Prostate gland (tissue), 2 donors: ENCODE measurements at places on chromosomes 12 and 14. TPM values are rescaled to one million over a fixed set of nuclear protein-coding genes. Genes with fewer than 3 reads are reported as not detected.

The OR6S1 gene
- total RNA-seq: not detected

The NPFF gene
- total RNA-seq: not detected

DNA sequence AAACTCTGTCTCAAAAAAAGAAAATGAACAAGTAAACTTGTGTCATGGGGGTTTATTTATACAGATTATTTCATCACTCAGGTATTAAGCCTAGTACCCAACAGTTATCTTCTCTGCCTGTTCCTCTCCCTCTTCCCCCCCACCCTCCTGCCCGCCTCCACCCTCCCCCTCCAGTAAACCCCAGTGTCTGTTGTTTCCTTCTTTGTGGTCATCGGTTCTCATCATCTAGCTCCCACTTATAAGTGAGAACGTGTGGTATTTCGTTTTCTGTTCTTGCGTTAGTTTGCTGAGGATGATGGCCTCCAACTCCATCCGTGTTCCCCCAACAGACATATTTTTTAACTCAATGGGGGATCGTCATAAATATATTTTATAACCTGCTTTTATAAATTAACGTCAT lies 12.3 kb downstream of the IL31 start:
- no peak for DNase-seq

The TAS2R20 gene
- total RNA-seq: 1.2 TPM

GRCh38 chr12:88993651-88994050 lies 358.6 kb downstream of the DUSP6 start:
- peak; percentile 5 for DNase-seq

The TMEM63C gene
- 2.0 TPM for total RNA-seq

The MRPL52 gene
- 54.5 TPM for total RNA-seq

GRCh38 chr14:55897031-55897430 lies 221.2 kb upstream of the PELI2 start:
- no peak for DNase-seq

The CACNA2D4 gene
- 9.4 TPM for total RNA-seq

DNA sequence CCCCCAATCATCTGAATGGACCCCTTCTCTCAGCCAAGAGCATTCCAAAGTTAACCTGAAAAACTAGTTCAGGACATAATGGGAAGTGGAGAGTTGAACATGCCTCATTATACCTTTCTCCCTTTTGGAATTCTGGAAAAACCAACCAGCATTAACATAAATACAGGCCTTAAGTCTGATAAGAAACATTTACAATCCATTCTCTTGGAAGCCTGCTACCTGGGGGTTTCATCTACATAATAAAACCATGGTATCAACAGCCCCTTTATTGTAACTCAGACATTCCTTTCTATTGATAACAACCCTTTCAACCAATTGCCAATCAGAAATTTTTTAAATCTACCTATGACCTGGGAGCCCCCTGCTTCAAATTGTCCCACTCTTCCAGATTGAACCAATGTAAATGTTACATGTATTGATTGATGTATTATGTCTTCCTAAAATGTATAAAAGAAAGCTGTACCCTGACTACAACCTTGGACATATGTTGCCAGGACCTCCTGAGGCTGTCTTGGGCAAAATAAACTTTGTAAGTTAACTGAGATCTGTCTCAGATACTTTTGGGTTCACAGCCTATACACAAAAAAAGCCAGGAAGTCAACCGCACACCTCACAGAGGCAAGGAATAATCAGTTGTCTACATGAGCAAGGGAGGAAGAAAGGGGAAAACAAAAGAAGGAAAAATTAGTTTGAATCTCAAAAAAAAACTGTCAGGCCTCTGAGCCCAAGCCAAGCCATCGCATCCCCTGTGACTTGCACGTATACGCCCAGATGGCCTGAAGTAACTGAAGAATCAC lies 17.6 kb upstream of the SSTR1 start:
- no peak for DNase-seq

- no peak for DNase-seq
Observed at GRCh38 chr12:30905463-30906009, 21.0 kb upstream of the TSPAN11 start.

DNA sequence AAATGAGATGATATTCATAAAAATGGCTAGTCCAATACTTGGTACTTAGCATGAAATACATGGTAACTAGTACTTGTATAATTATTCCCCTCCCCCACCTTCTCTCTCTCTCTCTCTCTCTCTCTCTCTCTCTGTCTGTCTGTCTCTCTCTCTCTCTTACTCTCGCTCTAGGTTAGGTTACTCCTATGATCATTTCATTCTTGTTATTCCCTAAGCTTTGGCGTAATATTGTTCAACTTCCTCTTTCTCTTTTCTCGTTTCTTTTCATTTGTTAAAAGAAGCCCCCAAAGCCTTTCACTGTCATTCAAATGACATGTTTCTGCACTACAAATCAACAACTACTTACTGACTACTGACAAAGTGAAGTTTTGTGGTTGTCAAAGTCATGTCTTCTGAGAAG lies 89.8 kb downstream of the GRIP1 start:
- DNase-seq: no peak

- DNase-seq: no peak
Observed at GRCh38 chr14:101195309-101195901, 291.9 kb upstream of the RTL1 start.

The MYH6 gene
- total RNA-seq: 3.1 TPM

- DNase-seq: no peak
Observed at GRCh38 chr12:32467959-32468863, 68.9 kb downstream of the FGD4 start.

The FBXO21 gene
- total RNA-seq: 412 TPM

The PPP4R4 gene
- 0.32 TPM for total RNA-seq

DNA sequence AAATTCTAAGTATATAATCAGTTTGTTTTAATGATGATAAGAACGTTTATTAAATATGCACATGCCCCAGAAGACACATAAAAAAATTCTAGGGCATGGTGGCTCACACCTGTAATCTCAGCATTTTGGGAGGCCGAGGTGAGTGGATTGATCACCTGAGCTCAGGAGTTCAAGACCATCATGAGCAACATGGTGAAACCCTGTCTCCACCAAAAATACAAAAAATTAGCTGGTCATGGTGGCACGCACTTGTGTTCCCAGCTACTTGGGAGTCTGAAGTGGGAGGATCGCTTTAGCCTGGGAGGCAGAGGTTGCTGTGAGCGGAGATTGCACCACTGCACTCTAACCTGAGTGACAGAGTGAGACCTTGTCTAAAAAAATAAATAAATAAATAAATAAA lies 4.0 kb downstream of the CD69 start:
- DNase-seq: no peak

The OR4E2 gene
- not detected for total RNA-seq

DNA sequence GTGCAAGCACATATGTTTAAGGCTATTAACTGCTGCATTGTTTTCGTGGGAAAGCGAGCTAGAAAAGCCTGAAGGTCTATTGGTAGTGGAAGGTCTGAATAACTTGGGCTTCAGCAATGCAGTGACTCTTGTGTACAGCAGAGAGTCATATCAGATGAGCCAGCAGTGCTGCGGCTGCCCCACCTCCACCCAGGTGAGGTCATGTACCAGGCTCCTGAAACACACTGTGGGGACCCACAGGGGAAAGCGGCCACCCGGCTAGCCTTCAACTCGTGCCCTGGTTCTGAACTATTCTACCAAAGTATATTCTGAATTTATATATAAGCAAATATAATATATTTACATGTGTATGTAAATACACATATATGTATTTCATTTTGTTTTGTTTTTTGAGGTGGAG lies 12.7 kb upstream of the RAN start:
- DNase-seq: no peak

- no peak for DNase-seq
Observed at GRCh38 chr14:35365130-35366055, 39.2 kb downstream of the NFKBIA start.

DNA sequence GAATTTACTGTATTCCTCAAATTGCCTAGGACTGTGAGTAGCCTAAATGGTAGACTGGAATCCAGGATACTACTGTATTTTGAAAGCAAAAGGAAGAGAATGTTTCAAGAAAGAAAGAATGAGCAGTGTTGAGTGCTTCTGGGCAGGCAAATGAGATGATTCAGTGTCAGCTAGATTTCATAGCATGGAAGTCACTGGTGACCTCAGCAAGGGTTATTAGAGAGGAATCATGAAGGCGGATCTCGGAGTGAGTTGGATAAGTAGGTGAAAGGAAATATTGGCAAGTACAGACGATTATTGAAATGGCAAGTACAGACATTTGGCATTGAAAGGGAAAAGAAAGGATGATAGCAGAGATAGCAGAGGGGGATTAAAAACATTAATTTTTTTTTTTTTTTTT lies 27.1 kb downstream of the VRK1 start:
- no peak for DNase-seq

DNA sequence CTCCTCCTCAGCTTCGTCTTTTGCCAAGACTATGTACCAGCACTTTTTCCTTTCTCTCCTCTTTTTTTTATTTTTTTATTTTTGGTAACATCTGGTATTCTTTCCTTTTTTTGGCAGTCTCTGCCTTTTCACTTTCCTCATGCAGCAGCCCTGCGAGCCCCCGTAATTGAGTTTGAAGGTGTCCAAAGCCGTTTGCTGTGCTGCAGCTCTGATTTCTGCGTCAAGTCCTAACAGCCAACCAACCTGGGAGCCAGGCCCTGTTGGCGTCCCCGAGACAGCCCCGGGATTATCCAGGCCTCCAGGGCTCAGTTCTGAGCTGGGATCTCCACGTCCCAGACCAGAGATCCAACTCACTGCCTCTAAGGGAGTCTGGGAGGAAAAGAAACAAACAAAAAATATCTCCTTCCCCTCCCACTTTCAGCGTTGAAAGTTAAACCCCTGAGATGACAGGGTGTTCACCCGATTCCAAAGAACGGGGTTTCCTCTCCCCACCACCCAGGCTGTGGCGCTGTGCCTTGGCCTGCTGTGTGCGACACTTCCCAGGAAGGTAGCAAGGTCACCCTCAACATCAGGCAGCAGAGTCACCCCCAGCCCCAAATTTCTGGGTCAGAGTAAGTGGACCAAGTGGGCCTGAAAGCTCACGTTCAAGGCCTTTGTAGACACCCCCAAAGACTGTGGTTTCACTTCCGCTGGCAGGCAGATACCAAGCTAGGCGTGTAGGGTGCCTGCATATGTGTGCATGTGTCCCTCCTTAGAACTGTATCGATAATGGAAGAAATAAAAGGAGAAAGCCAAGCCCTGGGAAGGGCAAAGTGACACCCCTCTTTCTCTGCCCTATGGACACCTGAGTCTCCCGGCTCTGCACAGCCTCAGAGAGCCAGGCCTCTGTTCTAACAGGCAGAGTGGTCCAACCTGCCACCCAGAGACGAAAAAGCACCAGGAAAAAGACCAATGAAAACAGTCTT lies 11.1 kb downstream of the BCL11B start:
- DNase-seq: no peak

- no peak for DNase-seq
Observed at GRCh38 chr12:104626069-104626837, 169.5 kb downstream of the CHST11 start.

- no peak for DNase-seq
Observed at GRCh38 chr12:96219700-96220206, 25.6 kb downstream of the ELK3 start.

DNA sequence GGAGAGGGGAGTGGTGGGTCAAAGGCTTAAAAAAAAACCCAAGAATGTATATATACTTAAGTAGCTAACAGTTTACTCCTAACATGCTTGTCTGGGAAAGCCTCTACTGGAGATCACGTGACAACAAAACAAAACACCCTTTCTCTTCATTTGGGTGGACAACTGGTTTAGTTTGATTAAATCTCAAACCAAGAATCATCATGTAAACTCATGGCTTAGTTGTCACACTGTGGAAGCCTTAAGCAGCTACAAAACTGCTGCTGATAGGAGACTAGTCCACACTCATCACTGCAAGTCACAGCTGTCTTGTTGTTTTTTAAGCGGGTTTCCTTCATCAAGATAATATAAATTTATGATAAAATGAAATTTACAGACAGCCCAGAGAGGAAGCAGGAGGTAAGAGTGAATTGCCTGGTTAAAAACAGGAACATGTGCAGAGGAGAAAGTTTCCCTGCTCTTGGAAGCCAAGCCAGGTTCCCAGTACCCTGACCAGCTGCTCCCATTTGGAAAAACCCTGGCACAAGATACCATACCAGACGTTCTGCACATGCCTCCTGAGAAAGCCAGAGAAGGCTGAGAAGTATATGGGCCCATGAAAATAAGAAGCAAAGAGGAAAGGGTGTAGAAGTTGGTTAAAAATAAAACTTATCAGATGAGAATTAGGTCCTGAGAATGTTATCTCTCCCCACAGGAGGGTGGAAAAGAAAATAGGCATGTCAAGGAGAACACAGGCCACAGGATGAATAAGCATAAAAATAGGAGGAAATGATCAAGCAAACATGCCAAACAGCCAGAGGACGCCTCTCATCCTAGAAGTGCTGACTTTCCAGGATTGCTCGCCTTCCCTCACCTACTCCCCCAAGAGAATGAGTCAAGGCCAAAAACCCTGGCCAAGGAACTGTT lies 34.0 kb downstream of the EGLN3 start:
- no peak for DNase-seq

The GALNT8 gene
- total RNA-seq: 5.1 TPM

- DNase-seq: no peak
Observed at GRCh38 chr12:105888696-105889095, 250.1 kb downstream of the NUAK1 start.

DNA sequence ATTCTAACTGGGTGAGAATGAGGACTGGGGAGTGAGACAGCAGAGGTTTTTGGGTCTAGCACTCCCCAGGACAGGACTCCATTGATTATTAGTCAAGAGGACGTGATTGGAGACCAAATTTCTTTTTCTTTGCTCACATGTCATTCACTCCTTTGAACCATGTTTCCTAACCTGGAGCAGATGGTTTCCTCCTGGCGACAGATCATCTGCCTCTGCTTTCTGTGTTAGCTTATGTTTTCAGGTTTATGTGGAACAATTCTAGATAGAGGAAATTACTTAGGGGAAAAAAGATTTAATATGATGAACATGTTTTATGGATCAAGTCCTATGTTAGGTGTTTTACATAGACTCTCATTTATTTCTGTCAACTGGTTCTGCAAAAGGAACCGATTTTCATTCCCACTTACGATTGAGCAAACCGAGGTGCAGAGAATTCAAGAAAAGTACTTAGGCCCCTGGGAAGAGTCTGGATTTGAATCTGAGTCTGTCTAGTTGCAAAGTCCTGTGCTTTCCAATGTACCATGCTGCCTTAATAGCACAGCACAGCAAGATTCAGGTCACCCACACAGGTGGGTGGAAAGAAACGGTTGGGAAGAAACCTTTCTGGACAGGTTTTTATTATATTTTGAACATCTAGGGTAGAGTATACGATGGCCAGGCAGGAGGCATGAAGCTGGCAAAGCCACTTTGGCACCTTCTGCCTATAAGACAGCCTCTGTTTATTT lies 30.8 kb downstream of the SMOC1 start:
- DNase-seq: no peak

GRCh38 chr12:4320497-4320852 lies 538 bp upstream of the TIGAR start:
- no peak for DNase-seq

GRCh38 chr14:40894846-40895245 lies 711.8 kb upstream of the LRFN5 start:
- no peak for DNase-seq

The PRPH gene
- total RNA-seq: 1.4 TPM

- DNase-seq: no peak
Observed at GRCh38 chr12:66753810-66754209, 74.9 kb upstream of the GRIP1 start.

DNA sequence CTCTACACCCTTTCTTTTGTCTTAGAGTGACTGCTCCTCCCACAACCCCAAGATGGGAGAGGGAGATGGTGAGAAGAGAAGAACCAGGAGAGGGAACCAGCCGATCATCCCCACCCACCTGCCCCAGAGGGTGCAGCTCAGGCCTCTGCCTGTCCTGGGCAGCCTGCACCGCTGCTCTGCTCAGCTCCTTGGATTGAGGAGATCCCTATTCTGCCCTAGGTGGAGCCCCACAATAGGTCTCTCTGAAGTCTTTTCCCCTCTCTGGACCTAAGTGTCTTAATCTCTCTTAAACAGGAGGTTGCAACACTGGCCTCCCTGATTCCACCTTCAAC lies 2.2 kb downstream of the ANKRD33 start:
- no peak for DNase-seq
